ENCODE measurements at places on chromosomes 3 and 15. TPM values are rescaled to one million over a fixed set of nuclear protein-coding genes. Genes with fewer than 3 reads are reported as not detected.

TGM4 gene
- total RNA-seq = not detected

POLR2H gene
- 33.8 TPM for total RNA-seq

MASP1 gene
- 22.8 TPM for total RNA-seq

ANO10 gene
- 39.1 TPM for total RNA-seq

NFKBIZ gene
- 2.4 TPM for total RNA-seq

FOXL2 gene
- under 0.01 TPM for total RNA-seq

WDR49 gene
- total RNA-seq = 10.6 TPM

IVD gene
- total RNA-seq = 15.1 TPM

FOXB1 gene
- total RNA-seq = not detected

NRROS gene
- total RNA-seq = 0.82 TPM

ISL2 gene
- total RNA-seq = not detected

HESX1 gene
- total RNA-seq = not detected

PGBD4 gene
- 4.5 TPM for total RNA-seq

PPM1L gene
- total RNA-seq = 63.2 TPM

SLC12A1 gene
- total RNA-seq = 1.6 TPM

AQP9 gene
- under 0.01 TPM for total RNA-seq

ITPKA gene
- total RNA-seq = 1.6 TPM

INO80 gene
- total RNA-seq = 35.5 TPM

HHLA2 gene
- total RNA-seq = not detected

MITF gene
- total RNA-seq = 1.6 TPM

ACOX2 gene
- 1.6 TPM for total RNA-seq

EIF1B gene
- total RNA-seq = 55.0 TPM

PPCDC gene
- total RNA-seq = 3.7 TPM

GOLGA6L10 gene
- total RNA-seq = 2.0 TPM

OR5K2 gene
- total RNA-seq = not detected

ALDH1A3 gene
- total RNA-seq = 3.3 TPM

AKAP13 gene
- total RNA-seq = 67.3 TPM

TERC gene
- total RNA-seq = 61.1 TPM

CCDC12 gene
- total RNA-seq = 25.3 TPM

DUOX1 gene
- not detected for total RNA-seq

ARPP21 gene
- 459 TPM for total RNA-seq

C3orf22 gene
- not detected for total RNA-seq

THAP10 gene
- total RNA-seq = 7.3 TPM

CHRM5 gene
- 0.41 TPM for total RNA-seq

DAPK2 gene
- total RNA-seq = 0.82 TPM

USP4 gene
- total RNA-seq = 22.0 TPM

Measured in frontal cortex (tissue), 4 donors.